Body of pancreas (tissue), 4 donors: ENCODE measurements at places on chromosomes 1 and 21. TPM values are rescaled to one million over a fixed set of nuclear protein-coding genes. Genes with fewer than 3 reads are reported as not detected.

DNA sequence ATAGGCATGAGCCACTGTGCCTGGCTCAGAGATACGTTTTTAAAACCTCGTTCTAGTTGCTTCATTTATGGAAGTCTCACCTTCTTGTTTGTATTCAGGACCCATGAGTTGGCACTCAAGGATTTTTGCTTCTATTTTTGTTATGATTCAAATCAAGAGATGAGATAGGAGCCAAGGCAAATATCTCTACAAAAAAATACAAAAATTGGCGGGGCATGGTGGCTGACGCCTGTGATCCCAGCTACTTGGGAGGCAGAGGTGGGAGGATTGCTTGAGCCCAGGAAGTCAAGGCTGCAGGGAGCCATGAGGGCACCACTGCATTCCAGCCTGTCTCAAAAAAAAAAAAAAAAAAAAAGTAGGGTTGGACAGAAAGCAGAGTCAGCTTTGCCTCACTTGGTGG lies 36.8 kb upstream of the ERRFI1 start:
- H3K4me3 ChIP-seq: no peak overlapping the region
- no peak overlapping the region for H3K27ac ChIP-seq
- no peaks in the 10 kb centered on the region for H3K27me3 ChIP-seq
- no peak for DNase-seq

GRCh38 chr21:28640326-28640725 lies 352.4 kb downstream of the LTN1 start:
- no peaks in the 10 kb centered on the region for H3K27me3 ChIP-seq
- no peaks in the 10 kb centered on the region for H3K4me1 ChIP-seq
- no peak overlapping the region for H3K27ac ChIP-seq
- no peak for DNase-seq
- no peaks in the 10 kb centered on the region for H3K36me3 ChIP-seq
- H3K4me3 ChIP-seq: no peak overlapping the region

The C1orf105 gene
- not detected for total RNA-seq

The CSMD2 gene
- 0.26 TPM for total RNA-seq
